ENCODE measurements at places on chromosomes 3 and 15. TPM values are rescaled to one million over a fixed set of nuclear protein-coding genes. Genes with fewer than 3 reads are reported as not detected.

DNA sequence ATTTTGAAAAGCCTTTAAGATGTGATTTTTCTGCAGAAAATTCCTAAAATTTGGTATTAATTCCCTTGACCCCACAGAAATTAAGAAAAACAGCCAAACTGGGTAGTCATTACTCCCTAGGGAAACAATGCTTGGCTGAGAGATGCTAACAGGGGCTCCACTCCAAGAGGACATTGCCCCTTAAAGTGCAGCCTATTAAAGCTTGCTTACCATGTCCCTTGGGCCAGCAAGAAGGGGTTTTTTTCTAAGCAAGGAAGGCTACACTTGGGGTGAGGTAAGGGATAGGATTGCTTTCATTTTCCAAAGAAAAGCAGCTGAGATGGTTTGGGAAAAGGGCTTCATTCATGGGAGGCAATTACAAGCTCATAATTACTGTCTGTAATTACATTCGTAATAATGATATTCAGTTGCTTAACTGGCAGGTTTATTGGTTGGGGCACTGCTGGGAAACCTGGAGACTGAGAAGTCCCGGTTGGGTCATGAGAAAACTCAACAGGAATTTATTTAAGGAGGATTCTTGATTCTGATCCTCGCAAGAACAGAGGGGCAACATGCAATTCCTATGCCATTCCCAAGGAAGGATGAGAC lies 247.5 kb downstream of the NR1D2 start:
- DNase-seq, result no peak

GRCh38 chr3:56792193-56792592 lies 9.6 kb downstream of the ARHGEF3 start:
- DNase-seq, result no peak

DNA sequence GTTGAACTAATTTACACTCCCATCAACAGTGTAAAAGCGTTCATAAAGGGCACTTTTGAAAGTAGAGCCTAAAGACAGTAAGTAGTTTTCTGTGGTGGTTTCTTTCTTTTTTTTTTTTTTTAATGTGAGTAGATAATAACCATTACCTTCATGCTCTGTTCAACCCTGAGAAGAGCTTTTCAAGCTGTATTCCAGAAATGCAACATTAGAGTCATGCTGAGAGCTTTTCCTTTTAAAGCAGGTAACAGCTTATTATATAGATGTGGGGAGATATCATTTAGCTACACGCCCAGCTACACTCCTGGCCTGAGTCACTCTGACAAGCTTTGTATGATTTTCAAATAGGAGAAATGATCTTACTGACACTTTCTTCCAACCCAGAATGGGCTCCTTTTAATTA lies 96.2 kb upstream of the ARHGEF26 start:
- no peak for DNase-seq

DNA sequence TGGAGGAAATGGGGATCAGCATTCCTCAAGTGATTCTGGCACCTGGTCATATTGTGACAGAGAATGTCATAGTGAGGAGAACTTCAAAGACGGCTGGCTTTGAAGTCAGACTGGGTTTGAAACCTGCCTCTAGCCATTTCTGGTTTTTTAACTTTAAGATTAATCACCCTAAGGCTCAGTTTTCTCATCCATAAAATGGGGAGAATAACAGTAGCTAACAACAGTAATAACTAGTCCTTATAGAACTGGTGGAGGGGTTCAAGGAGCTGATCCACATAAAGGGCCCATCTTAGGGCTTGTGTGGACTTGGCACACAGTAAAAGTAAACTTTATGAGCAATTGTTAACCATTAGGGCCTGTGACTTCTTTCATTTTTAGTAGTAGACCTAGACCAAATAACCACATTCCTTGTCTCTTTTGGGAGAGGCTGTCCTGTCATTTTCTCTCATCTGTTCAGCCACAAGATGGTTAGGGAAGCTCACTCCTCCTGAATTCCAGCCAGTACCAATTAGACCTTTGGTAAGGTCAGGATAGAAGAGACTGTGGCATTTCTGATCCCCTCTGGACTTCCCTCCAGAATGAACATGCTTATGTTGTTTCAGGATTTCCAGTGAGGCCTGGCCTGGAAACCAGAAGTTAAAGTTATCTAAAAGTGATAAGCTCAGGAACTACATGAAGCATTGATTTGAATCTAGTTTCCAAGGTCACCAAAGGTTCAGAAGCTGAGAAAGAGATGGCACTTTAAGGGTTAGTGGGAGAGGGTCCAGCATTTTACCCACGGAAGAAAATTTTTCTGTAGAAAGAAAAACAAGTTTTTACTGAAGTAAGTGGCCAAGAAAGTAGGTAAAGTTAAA lies 159.3 kb upstream of the DPH6 start:
- no peak for DNase-seq

DNA sequence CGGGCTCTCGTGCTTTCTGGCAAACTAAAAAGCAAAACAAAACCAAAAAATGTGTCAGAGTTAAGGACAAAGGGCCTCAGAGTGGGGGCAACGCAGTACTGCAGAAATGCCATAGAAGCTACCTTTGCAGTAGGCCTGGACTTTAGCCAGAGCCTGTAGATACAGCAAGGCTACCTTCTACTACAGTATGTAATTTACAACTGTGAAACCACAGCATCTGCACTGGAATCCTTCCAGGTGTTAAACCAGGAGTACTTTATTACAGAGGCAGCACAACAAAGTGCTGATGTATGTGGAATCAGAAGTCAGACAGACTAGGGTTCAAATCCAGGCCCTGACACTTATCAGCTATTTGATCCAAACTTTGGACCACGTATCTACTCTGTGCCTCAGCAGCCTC lies 34.9 kb downstream of the RUBCN start:
- no peak for DNase-seq

GRCh38 chr15:93989440-93989998 lies 241.8 kb upstream of the MCTP2 start:
- no peak for DNase-seq

GRCh38 chr3:143763564-143764162 lies 84.6 kb downstream of the SLC9A9 start:
- no peak for DNase-seq

GRCh38 chr3:64426551-64426950 lies 201.3 kb upstream of the PRICKLE2 start:
- no peak for DNase-seq

DNA sequence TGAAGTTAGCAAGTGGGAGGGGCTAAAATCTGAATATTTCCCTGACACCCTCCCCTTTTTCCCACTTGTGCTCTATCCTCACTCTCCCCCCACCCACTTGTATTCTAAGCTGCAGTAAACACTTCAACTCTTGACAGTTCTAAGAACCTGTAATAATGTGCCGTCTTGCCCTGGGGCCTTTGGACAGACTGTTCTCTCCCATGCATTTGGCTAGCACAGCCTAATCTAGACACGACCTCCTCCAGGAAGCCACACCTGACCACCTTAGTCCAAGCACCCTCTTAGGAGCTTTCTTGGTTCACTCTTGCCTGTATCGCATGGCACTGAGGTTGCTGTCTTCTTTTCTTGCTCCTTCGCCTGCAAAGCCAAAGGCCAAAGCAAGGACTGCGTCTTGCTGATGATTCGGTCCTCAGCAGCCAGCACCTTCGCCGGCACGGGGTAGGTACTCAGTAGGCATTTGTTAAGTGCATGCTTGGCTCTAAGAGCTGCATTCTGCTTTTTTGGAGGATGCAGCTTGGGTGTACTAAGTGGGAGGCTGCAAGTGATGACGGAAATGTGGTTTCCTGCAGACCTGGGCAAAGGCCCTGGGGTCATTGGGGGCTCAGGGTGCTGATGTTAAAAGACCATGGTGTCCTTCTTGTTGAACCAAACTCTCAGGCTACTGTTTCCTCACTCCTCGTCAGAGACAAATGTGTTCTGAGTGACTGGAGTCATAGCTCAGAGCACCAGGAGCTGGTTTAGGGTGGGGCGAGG lies 2.0 kb upstream of the ZNF710 start:
- no peak for DNase-seq

- no peak for DNase-seq
Observed at GRCh38 chr3:122307976-122308375, 17.1 kb upstream of the CSTA start.

- no peak for DNase-seq
Observed at GRCh38 chr3:149954812-149955211, 15.9 kb downstream of the PFN2 start.

DNA sequence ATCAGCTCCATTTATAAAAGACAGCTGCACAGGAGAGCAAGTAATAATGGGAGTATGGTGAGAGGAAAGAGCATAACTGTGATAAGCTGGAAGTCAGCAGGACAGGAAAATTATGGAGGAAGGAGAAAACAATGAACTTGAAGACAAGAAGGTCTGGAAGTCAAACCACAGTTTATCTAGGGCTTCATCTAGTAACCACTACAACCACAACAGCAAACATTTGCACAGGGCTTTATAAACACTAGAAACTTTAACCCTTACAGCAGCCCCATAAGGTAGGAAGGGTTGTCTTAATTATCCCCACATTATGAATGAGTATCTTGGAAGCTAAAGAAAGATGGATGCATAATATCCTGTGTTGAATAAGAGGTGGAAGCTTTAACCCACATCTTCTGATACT lies 820.8 kb downstream of the IGSF11 start:
- DNase-seq, result no peak

DNA sequence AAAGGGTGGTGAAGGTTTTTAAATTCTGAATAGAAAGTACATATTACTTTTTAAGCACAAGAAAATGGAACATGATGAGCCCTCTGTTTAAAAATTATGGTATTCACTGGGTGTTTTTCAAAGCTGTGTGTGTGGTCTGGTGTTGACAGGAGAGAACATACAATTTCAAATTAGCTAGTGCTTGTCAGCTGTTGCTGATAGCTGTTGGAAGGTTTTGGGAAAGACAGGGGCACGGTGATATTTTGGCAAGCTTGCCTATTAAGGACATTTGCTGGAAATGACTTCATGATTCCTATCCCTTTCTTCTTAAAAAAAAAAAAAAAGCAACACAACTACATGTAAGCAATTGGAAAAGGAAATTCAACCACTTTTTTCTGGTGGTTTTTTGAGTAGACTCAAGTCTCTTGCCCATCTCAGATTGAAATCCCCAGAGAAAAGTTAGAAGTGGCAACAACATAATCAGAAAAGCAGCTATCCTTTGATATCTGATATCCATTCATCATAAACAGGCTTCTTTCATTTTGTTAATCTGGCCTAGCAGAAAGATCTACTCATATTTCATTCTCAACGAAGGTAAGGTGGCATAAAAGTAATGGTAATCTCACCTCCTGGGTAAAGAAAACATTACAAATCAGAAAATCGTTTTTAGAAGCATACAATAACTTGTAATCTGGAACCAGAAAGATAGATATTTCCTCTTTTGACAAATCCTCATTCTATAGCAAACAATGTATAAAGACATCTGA lies 130.0 kb downstream of the RBMS3 start:
- DNase-seq, result no peak

DNA sequence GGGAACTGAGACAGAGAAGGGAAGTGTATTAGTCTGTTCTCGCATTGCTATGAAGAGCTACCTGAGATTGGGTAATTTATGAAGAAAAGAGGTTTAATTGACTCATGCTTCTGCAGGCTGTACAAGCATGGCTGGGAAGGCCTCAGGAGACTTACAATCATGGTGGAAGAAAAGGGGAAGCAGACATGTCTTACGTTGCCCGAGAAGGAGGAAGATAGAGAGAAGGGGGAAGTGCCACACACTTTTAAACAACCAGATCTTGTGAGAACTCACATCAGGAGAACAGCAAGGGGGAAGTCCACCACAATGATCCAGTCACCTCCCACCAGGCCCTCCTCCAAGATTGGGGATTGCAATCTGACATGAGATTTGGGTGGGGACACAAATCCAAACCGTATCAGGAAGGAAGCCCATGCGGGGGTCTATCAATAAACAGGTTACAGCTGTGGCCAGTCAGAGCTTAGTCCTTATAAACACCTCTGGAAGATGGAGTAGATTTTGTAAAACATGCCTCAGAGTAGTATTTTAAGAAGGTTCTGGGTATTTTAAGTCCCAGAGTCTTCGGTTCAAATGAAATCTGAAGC lies 153.9 kb downstream of the GHSR start:
- no peak for DNase-seq

- DNase-seq, result no peak
Observed at GRCh38 chr15:100247228-100248225, 94.2 kb downstream of the ADAMTS17 start.

DNA sequence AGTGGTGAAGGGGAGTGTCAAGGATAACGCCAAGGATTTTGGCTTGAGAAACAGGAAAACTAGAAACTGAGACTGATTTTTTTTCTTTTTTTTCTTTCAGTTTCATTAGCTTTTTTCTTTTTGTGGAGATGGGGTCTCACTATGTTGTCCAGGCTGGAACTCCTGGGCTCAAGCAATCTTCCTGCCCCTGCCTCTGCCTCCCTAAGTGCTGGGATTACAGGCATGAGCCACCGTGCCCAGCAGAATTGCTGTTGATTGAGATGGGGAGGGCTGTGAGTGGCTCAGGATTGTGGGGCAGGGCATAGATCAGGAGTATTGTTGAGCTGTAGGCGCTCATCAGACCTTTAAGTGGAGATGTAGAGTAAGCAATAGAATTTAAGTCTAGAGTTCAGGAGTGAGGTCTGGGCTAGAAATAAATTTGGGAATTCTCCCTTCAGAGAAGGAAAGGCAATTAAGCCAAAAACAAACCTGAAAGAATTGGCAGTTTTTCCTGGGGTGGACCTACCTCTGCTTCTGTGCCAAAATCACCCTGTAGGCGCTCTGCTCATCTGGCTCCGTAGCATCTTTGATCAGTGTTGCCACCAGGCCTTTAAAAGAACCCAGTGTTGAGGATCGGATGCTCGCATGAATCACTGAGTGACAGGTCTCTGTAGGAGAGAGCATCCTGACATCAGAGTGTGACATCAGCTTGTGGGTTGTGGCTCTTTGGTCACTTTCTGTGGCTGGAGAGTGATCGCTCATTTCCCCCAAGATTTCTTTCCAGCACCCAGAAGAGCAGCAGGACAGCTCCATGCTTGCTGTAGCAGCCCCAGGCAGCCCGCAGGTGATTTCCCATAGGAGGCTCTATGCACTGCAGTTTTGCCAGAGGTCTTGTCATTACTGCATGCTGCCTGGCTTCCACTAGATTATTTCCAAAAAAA lies 15.8 kb downstream of the ABHD17C start:
- DNase-seq, result no peak

- DNase-seq, result no peak
Observed at GRCh38 chr15:79881668-79882067, 15.1 kb downstream of the MTHFS start.

ADGRG7 gene
- not detected for total RNA-seq

ROPN1 gene
- total RNA-seq, result not detected

ADAMTS7 gene
- total RNA-seq, result 32.1 TPM

AHSG gene
- total RNA-seq, result not detected

MYH15 gene
- 0.19 TPM for total RNA-seq

GOLGA8G gene
- not detected for total RNA-seq
